ENCODE measurements at places on chromosomes 13 and 19.

DNA sequence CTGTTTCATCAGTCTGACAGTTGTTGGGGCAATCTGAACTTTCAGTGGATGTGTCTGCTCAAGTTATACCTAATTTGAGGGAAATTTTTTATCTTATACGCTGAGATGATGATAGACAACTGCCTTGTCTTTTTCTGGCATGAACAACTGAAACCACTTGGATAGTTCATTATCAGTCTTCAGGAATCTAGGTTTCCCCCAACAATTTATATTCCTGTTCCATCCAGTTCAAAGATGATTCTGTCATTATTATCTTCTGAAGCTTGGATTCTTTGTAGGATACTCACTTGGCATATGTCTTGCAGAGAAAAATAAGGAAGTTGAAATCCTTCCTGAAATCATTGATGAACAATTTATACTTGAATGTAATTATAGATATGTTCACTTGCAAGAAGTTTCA lies 193.7 kb downstream of the LMO7 start:
- no peak for DNase-seq

DNA sequence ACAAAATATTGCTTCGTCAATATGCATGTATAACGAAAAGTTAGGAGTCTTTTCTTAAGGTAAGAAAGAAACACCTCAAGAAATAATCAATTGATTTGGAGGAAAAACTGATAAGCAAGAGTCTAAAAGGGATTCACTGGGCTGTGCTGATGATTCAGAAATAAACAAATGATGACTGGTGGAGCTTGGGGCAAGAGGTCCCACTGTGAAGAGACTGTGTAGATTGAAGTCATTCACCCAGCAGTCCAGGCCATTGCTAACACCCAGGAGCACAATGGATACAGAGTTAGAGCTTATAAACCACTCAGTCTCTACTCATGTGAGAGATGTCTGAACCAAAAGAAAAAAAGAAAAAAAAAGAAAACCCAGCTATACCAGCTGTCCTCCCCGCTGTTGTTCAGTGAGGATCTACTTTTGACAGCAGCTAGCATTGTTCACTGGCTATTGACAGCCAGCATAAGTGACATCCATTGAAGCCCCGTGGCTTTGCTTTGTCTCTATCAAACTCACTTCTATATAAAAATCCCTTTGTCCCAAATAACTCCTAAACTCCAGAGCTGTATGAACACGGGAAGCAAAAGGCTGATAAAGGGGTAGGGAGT lies 255.5 kb downstream of the KCTD12 start:
- no peak for DNase-seq

GRCh38 chr19:20278342-20278741 lies 111.3 kb downstream of the ZNF486 start:
- DNase-seq = no peak

DNA sequence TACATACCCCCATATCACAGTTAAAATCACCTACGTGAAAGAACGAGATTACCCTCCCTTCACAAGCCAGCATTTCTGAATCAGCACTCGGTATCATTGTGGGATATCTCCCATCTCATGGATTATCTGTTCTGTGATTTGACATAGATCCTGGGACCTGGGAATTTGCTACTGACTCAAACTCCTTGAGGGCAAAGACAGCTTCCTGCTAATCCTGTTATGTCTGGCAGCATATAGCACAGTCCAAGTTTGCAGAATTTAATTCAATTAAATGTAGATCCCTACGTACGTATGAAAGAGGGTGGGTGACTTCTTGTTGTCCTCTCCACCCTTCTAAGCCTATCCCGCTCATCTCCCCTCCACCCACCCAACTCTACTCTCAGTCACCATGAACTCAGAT lies 476.5 kb downstream of the KLF5 start:
- no peak for DNase-seq

DNA sequence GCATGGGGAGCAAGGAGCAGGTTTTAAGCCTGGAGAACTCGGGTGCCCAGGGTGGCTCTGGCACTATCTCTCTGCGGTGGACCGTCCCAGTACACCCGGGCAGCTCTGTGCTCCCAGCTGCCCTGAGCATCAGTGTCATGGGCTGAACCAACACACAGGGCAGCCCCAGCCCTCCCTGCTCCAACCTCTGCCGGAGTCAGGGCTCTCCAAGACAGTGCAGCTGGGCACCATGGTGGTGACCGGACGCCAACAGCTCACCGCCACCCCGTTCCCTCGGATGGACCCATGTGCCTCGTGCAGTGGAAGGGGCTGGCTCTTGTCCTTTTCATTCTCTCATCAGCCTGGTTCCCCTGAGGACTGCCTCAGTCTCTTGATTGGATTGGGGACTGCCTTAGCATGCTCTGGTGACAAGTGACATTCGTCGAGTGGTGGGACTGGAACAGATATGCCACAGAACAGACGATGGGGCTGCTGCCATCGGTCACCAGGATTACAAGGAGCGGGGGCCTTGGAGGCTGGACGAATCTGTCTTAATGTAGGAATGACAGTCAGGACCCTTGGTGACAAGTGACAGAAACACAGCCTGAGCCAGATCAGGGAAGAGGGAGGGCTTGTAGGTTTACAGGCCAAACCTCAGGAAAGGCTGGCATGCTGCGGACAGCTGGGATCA lies 25.7 kb upstream of the VSTM2B start:
- DNase-seq = no peak

GRCh38 chr13:93147946-93148345 lies 78.7 kb upstream of the GPC6 start:
- no peak for DNase-seq
